Stimulated activated CD8-positive, alpha-beta memory T cell treated with anti-CD3 and anti-CD28 coated beads, Interleukin-4, amount 100 ng/mL, for 24 hours (primary cell): ENCODE measurements at places on chromosomes 5 and 9.

DNA sequence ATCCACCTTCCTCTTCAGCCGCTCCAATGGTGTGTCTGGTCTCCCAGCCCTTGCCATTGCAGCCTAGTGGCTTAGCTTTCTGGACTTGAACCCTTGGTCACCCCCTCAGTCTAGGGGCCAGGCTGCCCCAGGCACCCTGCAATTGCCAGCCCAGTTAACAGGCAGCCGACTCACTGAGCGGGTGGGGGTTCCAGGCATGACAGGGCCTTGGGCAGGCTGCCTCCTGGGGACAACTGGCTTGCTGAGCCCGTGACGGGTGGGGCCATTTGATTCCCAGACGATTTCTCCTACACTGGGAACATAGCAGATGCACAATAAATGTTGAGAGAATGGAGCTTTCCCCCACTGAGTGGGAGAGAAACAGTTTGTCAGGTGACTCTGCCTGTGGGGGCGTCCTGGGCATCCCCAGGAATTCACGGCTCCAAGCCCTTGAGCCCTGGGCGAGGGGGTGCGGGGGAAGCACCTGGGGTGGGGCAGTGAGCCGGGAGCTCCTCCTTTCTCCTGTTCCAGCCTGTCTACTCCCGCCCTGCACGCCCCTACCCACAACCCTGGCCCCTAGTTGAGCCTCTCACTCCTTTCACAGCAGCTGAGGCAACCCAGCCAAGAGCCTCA lies 12.6 kb upstream of the AQP7 start:
- DNase-seq = no peak

DNA sequence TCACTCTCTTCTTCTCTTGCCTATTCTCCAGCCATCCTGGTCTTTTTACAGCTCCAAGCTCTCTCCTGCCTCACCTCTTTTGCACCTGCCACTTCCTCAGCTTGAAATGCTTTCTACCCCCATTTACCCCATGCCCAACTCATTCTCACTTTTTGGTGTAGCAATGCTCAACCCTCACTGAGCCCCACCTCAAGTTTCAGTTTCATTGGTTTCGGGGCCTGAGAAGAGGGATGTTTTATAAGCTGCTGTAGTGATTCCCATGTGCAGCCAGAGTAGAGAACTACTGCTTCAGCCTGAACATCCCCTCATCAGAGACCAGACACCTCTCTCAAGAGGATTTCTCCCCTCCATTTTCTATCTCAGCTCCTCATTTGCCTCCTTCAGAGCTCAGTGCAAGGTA lies 45.2 kb upstream of the FYB1 start:
- DNase-seq = no peak

- no peak for DNase-seq
These were observed 46.7 kb upstream of the CER1 start for GRCh38 chr9:14769230-14769571.

DNA sequence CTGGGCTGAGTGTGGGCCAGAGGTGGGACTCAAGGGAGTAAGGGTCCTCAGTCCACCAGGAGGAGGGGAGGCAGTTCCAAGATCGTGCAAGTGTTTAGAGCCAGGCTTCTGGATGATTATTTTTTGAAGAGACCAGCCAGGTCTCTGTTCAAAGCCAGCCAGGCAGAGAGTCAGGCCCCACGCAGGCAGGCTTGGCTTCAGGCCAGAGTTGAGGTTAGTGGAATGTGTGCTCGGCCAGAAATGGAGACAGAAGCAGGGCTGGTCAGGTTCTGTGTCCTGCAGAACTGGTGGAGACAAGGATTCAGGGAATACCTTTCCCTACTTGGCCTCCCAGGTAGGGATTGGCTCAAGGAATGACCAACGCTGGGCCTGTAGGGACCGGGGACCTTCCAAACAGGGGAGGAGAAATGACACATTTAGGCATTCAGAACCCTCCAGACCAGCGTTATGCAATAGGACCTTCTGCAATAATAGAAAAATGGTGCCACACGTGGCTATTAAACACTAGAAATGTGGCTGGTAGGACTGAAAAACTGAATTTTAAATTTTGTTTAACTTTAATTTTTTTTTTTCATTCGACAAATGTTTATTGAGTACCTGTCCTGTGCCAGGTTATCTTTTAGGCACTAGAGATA lies 106.2 kb downstream of the CMYA5 start:
- no peak for DNase-seq

- no peak for DNase-seq
These were observed 80.0 kb upstream of the NIPAL4 start for GRCh38 chr5:157379983-157380382.

DNA sequence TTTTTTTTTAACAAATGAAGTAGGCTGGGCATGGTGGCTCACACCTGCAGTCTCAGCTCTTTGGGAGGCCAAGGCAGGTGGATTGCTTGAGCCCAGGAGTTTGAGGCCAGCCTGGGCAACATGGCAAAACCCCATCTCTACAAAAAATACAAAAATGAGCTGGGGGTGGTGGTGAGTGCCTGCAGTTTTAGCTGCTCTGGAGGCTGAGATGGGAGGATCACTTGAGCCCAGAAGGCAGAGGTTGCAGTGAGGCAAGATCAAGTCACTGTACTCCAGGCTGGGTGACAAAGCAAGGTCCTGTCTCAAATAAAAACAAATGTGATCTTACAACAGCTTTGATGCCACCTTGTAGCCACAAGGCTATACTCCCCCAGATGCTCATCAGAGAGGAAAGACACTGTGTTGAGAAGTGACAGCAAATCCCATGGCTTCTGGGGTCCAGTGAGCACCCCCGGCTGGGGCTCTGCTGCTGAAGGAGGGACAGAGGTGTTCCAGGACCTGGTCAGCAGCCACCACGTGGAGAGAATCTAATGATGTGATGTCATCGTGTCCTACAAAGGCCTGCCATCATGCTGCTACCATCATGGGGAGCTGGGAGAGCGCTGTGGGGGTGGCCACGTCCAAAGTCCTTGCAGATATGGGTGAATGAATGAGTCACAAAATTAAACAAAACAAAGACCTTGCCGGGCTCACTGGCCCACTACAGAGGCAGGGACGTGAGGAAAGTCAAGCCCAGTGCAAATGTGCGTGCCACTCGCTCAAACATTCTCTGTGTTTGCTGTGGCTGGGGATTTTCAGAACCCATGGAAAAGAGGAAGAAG lies 60.7 kb downstream of the PRRT1B start:
- no peak for DNase-seq

DNA sequence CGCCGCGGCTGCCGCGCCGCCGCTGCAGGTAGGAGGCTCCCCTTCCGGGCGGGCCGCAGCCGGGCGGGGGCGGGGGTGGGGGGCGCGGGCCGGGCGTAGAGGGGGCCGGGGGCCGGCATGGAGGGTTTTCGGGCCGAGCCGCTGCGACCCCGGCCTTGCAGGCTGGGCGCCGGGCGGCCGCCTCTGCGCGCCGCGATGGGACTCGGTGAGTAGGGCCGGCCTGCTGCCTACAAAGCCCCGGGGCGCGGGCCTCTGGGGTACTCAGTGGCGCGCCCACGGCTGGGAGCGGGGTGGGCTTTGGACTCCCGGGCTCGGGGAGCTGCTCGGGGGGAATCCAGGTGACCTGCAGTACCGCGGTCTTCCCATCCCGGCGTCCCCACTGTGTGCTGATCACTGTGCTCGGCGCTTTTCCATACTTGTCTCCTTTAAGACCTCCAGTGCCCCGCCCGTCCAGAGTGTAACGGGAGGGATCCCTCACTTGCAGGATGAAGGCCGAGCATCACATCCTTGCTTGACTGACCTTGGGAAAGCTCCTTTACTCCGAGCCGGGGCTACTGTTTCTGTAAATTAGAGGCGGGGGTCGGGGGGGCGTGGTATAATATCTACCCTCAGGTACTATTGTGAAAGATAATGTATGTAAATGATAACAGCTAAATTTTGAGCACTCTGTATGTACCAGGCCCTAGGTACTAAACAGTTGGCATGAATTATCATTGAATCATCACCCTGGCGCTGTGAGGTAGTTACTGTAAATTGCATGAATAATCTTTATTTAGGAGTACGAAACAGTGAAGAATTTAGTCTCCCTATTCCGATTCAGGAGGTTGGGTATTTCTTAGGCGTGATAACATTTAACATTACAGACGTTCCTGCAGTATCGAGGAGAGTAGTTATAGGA lies 672 bp downstream of the MSANTD3 start:
- no peak for DNase-seq

- no peak for DNase-seq
These were observed 48.9 kb downstream of the VAV2 start for GRCh38 chr9:133943036-133943780.

DNA sequence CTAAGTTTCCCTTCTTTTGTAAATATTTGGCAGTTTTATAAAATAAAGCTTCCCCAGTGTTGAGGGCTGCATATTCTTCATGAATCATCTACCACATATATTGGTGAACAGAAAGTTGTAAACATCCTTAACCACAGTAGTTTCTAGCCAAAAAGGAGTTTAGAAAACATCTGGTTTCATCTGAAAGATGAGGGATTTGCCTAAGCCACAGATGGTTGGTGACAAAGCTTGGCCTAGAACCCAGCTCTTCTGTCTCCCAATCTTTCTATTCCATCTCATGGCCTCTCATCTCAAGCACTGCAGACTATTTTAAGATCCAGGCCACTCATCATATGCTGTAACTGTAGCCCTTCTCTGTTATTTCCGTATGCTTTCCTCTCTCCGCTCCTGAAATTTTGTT lies 232.3 kb upstream of the TRPM3 start:
- no peak for DNase-seq

GRCh38 chr9:17970277-17970676 lies 391.4 kb downstream of the SH3GL2 start:
- DNase-seq = no peak

DNA sequence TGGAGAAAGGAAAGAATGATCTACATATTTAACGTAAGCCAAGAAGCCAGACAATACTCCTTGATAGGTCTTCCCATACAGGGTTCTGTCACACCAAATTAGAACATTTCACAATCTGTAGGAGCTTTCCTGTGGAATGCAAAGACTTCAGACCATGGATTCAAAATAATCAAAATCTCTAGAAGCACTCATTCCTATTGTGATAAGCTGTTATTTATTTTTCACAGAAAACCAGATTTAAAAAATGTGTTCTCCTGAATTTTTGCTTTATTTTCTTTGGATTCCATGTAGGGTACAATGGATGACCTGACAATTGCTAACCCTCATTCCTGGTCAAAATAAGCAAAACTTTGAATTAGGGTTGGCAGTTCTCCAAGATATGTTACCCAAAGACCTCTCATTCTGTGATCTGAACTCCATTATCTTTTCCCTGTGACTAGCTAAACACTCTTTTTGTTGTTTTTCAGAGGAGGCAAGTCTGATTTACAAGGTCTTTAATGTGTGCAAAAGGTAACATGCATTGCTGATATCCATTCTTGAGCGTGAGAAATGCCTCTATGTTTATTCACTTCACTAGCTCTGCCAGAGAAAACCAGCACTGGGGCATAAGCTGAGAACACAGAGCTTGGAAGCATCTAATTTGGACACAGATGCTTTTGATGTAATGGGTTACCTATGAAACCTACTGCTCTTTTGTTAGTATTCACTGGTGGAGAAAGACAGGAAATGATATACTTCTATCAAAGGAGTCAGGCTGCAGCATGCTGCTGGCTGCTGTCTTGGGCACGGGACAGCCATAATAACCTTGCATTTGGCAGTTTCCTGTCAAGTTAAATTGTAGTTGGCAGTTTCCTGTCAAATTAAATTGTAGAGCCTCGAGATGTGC lies 31.4 kb downstream of the ACTBL2 start:
- DNase-seq = no peak

DNA sequence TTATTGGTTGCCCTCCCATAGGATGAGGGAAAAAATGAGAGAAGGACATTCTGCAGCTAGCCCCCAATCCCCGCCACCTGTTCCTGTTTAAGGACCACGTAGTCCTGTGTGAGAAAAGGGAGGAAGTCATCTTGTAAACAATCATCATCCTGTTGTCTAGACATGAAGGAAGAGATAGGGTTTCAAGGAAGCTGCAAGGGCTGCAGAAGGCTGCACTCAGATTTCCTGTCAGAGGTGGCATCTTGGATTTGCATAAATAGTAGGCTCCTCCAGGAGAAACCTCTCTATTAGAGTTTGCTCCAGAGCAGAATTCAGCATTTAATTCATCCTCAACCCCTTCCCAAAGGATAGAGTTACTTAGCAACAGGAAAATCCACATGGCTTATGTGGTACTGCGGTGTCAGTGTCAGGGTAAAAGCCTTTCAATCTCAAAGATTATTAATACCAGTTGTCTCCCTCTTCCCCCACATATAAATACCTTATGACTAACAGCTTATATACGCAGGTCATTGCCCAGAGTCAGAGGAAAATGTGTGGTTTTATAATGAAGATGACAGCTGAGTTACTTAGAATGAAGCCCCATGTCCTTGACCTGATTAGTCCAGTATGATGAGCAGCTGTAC lies 4.6 kb upstream of the DNAJC18 start:
- DNase-seq = no peak
